ENCODE measurements at places on chromosomes 2 and 18. TPM values are rescaled to one million over a fixed set of nuclear protein-coding genes. Genes with fewer than 3 reads are reported as not detected.

FOXI3 gene
- polyA plus RNA-seq, result 0.14 TPM

DSC3 gene
- 16.8 TPM for polyA plus RNA-seq

GRCh38 chr2:66994654-66995053 is 402.5 kb upstream of the ETAA1 start:
- no peak for DNase-seq

DNA sequence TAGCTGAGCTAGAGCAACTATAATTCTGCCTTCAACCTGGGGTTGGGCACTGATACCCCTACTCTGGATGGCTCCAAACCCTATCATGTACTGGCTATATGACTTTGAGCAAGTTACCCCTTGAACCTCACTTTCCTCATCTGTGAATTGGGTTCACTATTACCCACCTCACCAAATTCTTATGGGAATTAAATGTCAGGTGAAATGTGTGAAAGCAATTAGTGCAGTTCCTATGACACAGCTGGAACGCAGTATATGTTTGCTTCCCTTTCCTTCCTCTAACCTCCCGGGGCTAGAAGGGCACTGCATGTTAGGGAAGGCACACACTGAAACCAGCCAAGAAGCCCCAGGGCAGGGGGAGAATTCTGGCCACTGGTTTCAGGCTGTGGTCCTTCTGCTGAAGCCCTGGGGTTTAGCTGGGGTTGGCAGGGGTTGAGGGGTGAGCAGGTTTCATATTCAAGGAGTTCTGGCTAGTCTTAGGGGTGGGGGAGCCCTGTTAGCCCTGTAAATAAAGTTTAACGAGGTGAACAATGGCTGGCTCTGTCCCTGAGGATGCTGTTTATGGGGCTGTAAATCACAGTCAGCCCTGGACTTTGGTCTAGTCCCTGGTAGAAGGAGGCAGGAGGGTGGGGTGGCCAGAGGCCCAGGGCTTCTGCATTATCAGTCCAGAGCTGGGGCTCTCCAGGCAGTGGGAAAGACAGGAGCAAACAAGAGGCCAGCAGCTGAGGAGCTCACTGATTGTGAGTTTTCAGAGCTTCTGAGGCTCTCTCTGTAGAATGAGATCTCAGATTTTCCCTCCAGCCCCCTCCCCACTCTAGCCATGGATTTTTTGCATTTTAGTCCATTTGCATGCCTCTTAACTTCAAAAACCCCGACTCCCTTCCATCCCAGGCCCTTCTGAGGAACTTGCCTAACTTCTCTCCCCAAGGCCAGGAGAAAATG is 8.0 kb downstream of the PKDCC start:
- DNase-seq, result no peak

DNA sequence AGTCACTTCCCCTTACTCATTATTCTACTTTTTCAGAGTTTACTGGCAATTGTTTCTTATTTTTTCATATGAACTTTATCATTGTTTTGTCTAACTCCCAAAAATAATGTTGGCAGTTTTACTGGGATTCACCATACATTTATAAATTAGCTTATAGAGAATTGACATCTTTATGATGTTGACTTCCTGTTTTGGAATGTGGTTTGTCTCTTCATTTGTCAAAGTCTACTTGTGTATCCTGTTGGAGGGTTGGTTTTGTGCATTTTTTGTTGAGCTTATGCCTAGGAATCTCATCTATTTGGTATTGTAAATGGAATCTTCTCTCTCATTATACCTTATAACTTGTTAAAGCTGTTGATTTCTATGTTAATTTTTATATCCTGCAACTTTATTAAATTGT is 16.4 kb downstream of the EPC2 start:
- no peak for DNase-seq

DNA sequence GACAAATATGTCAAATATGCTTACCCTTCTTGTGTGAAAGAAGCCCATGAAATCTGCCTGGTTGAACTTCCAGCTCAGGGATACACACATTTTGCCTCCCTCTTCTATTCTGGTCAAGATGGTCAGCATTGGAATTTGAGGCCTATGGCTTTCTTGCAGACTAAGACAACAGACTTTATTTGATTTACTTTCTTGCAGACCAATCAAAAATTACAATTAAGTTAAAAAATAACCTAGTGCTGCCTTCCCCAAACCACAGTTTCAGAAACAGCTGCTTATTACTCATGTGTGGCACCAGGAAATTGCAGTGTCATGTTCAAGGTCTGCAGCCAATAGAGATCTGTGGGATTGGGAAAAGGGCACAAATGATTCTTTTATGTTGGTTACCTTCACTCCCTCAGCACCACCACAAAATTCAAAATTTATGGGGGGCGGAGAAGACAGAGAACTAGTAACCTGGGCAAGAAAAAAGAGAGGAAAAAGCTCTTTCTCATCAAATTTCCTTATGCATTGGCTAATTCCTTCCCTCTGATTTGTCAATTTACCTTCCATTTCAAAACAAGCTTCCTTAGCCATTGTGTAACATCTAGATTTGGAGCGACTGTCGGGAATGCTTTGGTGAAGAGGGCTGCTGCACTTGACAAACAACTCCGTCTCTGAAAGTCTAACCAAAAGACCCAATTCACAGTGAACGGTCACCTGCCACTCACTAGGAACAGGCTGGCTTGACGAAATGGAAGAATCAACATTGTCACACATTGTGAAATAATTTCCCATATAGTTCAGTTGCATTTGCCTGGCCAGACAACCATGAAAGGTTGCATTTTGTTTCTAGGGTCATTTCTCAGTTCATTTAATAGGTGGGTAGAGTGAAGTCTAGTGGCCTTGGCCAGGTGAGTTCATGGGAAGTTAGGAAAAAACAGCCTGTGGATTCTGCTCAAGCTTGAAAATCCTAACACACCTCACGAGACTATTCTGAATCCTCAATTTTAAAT is 100.4 kb upstream of the FZD5 start:
- no peak for DNase-seq

DNA sequence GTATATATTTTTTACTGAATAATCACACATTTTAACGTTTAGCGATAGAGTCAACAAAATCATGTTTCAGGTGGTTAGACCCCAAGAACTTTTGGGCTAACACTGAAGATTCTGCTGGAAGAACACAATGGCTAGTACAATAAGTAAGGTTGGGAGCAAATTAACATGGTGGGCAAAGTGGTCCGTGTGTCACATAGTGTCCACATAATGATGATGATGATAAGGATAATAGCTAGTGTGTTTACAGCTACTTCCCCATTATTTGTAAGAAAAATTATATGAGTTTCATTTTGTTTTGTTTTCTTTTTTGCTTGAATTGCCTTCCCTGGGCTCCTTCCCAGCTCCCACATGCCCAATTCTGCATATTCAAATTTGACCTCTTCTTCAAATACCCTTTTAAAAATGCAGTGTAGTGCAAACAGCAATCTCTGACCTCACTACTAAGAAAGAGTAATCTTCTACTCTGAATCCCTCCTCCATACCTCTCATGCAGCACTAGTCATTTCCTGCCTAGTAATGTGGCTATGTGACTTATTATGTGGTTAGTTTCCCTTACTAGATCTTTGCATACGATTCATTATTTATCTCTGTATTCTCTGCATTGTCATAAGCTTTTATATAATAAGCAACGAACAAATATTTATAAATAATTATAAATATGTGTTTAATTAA is 16.9 kb upstream of the VPS54 start:
- no peak for DNase-seq

- no peak for DNase-seq
Observed at GRCh38 chr2:6813573-6813972, 52.1 kb downstream of the CMPK2 start.

DNA sequence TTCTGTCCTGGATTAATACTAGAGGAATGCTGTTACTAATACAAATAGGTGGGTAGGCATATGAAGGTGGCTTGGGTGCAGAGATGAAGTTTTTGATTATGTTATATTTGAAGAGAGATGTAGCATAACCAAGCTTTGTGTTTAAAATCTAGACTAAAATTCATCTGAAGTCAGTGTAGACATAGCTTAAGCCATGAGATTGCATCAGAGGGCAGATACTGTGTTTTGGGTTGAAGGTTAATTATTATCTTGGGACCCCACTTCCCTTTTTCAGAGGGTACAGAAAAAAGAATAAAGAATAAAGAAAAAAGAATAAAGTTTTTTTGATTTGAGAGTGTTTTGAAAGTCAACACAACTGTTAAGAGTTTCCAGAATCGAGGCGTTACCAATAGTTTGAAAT is 13.0 kb downstream of the PPM1B start:
- DNase-seq, result no peak

DNA sequence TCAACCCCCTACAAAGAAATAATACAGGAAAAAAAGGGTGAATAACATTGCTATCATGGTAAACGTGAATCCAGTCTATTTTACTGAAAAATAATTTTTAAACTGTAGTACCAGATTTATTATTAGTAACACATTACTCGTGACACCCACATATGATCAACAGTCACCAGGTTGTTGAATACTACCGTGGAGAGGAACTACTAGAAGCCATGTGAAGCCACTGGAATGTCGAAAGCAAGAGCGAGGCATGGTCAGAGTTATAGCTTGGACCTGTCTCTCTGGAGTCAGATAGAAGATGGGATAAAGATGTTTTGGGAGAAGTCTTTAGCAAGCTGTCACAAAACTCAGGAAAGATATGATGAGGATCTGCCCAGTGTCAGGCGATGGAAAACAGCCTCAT is 63.2 kb upstream of the EPB41L3 start:
- no peak for DNase-seq

GRCh38 chr2:2466534-2466933 is 135.5 kb upstream of the MYT1L start:
- no peak for DNase-seq
